ENCODE measurements at places on chromosomes 6 and 20.

GRCh38 chr6:13013681-13014503 lies 297.3 kb downstream of the PHACTR1 start:
- peak; percentile 27 for DNase-seq

GRCh38 chr20:19903168-19903811 lies 113.9 kb upstream of the NAA20 start:
- peak; percentile 11 for DNase-seq

GRCh38 chr6:11975353-11975977 lies 36.6 kb upstream of the HIVEP1 start:
- no peak for DNase-seq

DNA sequence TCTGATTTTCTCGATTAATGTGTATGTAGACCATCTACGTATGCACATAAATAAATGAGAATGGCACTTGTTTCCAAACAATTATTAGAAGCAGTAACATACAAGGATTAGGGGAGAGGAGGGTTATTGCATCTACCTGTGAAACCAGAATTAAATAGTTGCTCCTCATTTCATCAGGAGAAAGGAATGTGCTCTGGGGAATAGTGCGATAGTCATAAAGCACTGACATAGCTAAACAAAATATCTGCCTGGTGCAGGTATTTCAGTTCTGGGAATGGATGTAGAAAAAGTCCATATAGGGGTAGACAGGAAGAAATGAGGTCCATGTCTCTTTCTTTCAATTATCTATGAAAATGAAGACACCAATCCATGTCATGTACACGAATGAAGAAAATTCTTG lies 1.6 kb upstream of the ID4 start:
- no peak for DNase-seq

DNA sequence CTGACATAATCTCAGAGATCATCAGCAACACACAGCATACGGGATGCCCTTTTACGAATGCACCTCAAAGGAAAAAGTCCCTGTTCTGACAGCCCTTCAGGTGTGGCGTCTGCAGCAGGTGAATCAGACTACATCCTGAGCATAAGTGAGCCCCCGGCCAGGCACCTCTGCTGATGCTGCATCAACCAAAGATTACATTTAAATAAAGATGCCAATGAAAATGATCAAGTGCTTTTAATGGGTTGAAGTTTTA lies 58.7 kb downstream of the INSM1 start:
- no peak for DNase-seq

- no peak for DNase-seq
These were observed 644 bp downstream of the RBL1 start for GRCh38 chr20:37095108-37095598.

DNA sequence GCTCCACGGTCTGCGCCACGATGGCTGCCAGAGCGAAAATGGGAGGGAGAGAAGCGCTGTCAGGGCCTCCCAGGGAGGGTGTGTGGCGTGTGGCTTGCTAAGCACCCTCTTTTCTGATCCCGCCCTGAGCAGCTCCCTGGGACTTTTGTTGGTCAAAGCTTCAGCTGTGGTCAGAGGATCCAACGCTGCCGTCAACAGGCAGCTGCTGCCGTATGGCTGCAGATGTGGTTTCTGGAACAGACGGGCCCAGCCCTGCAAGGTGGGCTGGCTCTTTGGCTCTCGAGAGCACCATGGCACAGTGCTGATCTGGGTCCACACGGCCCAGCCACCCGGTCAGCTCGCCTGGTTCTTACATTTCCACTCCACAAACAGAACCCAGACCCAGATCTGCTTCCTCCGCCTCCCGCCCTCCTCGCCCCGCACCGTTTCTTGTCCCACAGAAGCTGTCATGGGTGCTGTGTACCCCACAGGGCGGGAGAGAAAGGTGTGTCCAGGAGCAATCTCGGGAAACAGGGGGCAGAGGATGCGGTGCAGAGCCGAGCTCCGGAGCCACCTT lies 86.0 kb upstream of the BHLHE23 start:
- DNase-seq: no peak

GRCh38 chr6:56311533-56312448 lies 64.4 kb upstream of the COL21A1 start:
- no peak for DNase-seq

GRCh38 chr6:34630040-34630439 lies 66.5 kb downstream of the ILRUN start:
- no peak for DNase-seq

Measured in thyroid gland (tissue), 4 donors.